ENCODE measurements at places on chromosomes 7 and 10.

- no peak for DNase-seq
Measured at GRCh38 chr10:3111621-3112163, 44.3 kb downstream of the PFKP start.

- no peak for DNase-seq
Measured at GRCh38 chr10:14382022-14382421, 51.3 kb upstream of the FRMD4A start.

DNA sequence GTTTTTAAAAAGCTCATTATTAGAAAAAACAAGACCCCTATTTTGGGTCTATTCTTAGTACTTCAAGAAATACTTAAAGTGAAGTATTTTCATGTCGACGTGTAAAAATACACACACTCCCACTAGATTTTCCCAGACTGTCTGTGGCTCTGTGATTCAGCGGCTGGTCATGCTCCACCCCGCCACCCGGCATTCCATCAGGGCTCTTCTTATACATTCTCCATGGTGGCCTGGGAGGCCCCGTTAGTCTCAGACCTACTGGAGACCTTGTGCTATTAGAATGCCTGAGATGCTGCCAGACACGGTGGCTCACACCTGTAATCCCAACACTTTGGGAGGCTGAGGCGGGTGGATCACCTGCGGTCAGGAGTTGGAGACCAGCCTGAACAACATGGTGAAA, 13.1 kb downstream of the TECPR1 start:
- no peak for DNase-seq

DNA sequence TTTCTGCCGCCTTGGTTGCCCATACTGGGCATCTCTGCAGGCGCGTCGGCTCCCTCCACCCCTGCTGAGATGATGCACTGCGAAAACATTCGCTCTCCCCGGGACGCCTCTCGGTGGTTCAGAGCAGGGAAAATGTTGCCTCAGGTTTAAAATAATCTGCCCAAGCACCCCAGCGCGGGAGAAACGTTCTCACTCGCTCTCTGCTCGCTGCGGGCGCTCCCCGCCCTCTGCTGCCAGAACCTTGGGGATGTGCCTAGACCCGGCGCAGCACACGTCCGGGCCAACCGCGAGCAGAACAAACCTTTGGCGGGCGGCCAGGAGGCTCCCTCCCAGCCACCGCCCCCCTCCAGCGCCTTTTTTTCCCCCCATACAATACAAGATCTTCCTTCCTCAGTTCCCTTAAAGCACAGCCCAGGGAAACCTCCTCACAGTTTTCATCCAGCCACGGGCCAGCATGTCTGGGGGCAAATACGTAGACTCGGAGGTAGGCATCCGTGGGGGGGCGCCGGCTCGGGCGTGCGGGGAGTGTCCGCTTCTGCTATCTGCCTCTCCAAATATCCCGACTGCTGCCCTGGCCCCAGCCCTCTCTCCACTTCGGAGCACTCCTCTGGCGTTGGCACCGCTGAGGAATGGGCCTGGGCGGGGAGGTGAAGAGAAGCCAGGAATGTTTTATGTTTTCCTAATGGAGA, at the start of gene CAV1:
Gene CAV1, plus strand, starts transcription at position 428 of the 689 bp plus-strand sequence. Its CDS starts 27 bp downstream, at position 455.
- no peak for DNase-seq

DNA sequence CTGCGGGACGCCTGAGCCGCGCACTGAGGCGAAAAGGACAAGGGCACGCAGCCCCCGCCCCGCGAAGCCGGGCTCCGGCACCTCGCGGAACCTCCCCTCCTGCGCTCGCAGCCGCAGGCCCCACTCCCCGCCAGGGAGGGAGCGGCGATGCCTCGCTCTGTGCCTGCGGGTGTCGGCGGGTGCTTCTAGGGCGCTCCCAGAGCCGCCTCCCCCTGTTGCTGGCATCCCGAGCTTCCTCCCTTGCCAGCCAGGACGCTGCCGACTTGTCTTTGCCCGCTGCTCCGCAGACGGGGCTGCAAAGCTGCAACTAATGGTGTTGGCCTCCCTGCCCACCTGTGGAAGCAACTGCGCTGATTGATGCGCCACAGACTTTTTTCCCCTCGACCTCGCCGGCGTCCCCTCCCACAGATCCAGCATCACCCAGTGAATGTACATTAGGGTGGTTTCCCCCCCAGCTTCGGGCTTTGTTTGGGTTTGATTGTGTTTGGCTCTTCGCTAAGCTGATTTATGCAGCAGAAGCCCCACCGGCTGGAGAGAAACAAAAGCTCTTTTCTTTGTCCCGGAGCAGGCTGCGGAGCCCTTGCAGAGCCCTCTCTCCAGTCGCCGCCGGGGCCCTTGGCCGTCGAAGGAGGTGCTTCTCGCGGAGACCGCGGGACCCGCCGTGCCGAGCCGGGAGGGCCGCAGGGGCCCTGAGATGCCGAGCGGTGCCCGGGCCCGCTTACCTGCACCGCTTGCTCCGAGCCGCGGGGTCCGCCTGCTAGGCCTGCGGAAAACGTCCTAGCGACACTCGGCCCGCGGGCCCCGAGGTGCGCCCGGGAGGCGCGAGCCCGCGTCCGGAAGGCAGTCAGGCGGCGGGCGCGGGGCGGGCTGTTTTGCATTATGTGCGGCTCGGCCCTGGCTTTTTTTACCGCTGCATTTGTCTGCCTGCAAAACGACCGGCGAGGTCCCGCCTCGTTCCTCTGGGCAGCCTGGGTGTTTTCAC, 519 bp downstream of the ITGB8 start:
- DNase-seq = no peak

DNA sequence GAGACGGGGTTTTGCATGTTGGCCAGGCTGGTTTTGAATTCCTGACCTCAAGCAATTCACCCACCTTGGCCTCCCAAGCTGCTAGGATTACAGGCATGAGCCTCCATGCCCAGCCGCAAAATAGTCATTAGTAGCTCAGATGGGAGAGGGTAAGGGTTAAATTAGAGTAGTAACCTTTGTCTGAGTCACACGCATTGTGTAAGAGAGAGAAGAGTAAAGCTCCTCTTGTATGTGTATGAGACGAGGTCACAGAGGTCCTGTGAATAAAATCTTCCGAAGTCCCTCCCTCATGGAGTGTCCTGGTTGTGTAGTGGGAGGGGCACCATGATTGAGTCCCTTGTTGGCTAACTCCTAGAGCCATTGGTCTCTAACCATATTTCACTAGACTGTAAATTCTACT, 85.2 kb upstream of the CDC14C start:
- no peak for DNase-seq

- DNase-seq = no peak
Measured at GRCh38 chr10:118572256-118573041, 23.0 kb downstream of the PRLHR start.

Measured in esophagus squamous epithelium (tissue), 5 donors.